A549 treated with Mapracorat at 1 μM for 4 hours (cell line): ENCODE measurements at places on chromosomes 6 and 20. TPM values are rescaled to one million over a fixed set of nuclear protein-coding genes. Genes with fewer than 3 reads are reported as not detected.

Gene LPA
- total RNA-seq, result 0.02 to 0.17 TPM (median 0.06 TPM) in 4 of 5 replicates, not detected in the other

Gene GRIK2
- 0.35 to 0.44 TPM (median 0.40 TPM) in 5 replicates for total RNA-seq

Gene POU5F1
- 7.2 to 14.5 TPM (median 10.3 TPM) in 5 replicates for total RNA-seq

Gene BAG2
- total RNA-seq, result 6.9 to 7.7 TPM (median 7.5 TPM) in 5 replicates

Gene WASF1
- 10.0 to 11.0 TPM (median 10.5 TPM) in 5 replicates for total RNA-seq

Gene MBOAT1
- total RNA-seq, result 2.2 to 2.7 TPM (median 2.4 TPM) in 5 replicates

Gene HRH3
- total RNA-seq, result not detected in 5 replicates

Gene PDYN
- 0.09 TPM in 1 of 5 replicates, not detected in the others for total RNA-seq

Gene SRC
- total RNA-seq, result 108 to 144 TPM (median 137 TPM) in 5 replicates

Gene SLC22A7
- total RNA-seq, result not detected in 5 replicates

Gene PHF1
- total RNA-seq, result 13.8 to 18.4 TPM (median 14.6 TPM) in 5 replicates

Gene JAG1
- total RNA-seq, result 33.7 to 40.1 TPM (median 37.9 TPM) in 5 replicates

Gene IL20RA
- not detected in 5 replicates for total RNA-seq

Gene PTPRT
- total RNA-seq, result not detected in 5 replicates

Gene GGTLC1
- not detected in 5 replicates for total RNA-seq

Gene SNPH
- 3.1 to 4.9 TPM (median 4.0 TPM) in 5 replicates for total RNA-seq

Gene HLA-DQB2
- total RNA-seq, result not detected in 5 replicates

Gene NECAB3
- total RNA-seq, result 8.1 to 14.0 TPM (median 12.2 TPM) in 5 replicates

Gene GSTA4
- 8.6 to 10.1 TPM (median 8.7 TPM) in 5 replicates for total RNA-seq

Gene WFDC10B
- total RNA-seq, result not detected in 5 replicates

Gene CTAGE9
- not detected in 5 replicates for total RNA-seq

Gene BPIFB4
- not detected in 5 replicates for total RNA-seq

Gene RHAG
- not detected in 5 replicates for total RNA-seq

Gene SRSF3
- total RNA-seq, result 483 to 688 TPM (median 515 TPM) in 5 replicates

Gene HS3ST5
- total RNA-seq, result not detected in 5 replicates

Gene C20orf96
- 11.0 to 12.2 TPM (median 11.9 TPM) in 5 replicates for total RNA-seq

Gene TOX2
- total RNA-seq, result 10.7 to 14.4 TPM (median 12.8 TPM) in 5 replicates

Gene PPP1R11
- total RNA-seq, result 40.1 to 41.9 TPM (median 41.3 TPM) in 5 replicates

Gene OSER1
- 52.2 to 56.2 TPM (median 53.3 TPM) in 5 replicates for total RNA-seq

Gene LTA
- total RNA-seq, result 0.10 to 0.16 TPM (median 0.12 TPM) in 3 of 5 replicates, not detected in the others

Gene CHMP4B
- total RNA-seq, result 151 to 167 TPM (median 165 TPM) in 5 replicates

Gene VPS16
- total RNA-seq, result 24.5 to 36.5 TPM (median 33.8 TPM) in 5 replicates

Gene TSPO2
- not detected in 5 replicates for total RNA-seq

Gene NFS1
- total RNA-seq, result 29.9 to 42.8 TPM (median 37.1 TPM) in 5 replicates

Gene SNX21
- 7.8 to 11.6 TPM (median 10.7 TPM) in 5 replicates for total RNA-seq

Gene TRAPPC3L
- not detected in 5 replicates for total RNA-seq

Gene IMPG1
- total RNA-seq, result not detected in 5 replicates

Gene UTRN
- 6.5 to 10.8 TPM (median 6.9 TPM) in 5 replicates for total RNA-seq

Gene FYN
- total RNA-seq, result 4.0 to 5.2 TPM (median 4.6 TPM) in 5 replicates

Gene WFDC8
- total RNA-seq, result not detected in 5 replicates

Gene HLA-DQB1
- total RNA-seq, result not detected in 5 replicates

Gene NMBR
- not detected in 5 replicates for total RNA-seq

Gene CENPQ
- 6.1 to 8.2 TPM (median 7.2 TPM) in 5 replicates for total RNA-seq

Gene QRSL1
- 6.4 to 8.0 TPM (median 7.7 TPM) in 5 replicates for total RNA-seq

Gene HSPA12B
- total RNA-seq, result 0.25 to 0.74 TPM (median 0.53 TPM) in 5 replicates

Gene NKAIN2
- not detected in 5 replicates for total RNA-seq

Gene ROS1
- 0.13 to 0.34 TPM (median 0.20 TPM) in 5 replicates for total RNA-seq

Gene TUBB1
- not detected in 5 replicates for total RNA-seq

Gene PNLDC1
- total RNA-seq, result 0.10 TPM in 1 of 5 replicates, not detected in the others

Gene HLA-G
- not detected in 5 replicates for total RNA-seq

Gene SYCP2
- 0.12 to 0.62 TPM (median 0.36 TPM) in 5 replicates for total RNA-seq

Gene RNF5
- total RNA-seq, result 35.4 to 47.6 TPM (median 45.6 TPM) in 5 replicates

Gene ZFP64
- 18.5 to 19.6 TPM (median 18.9 TPM) in 5 replicates for total RNA-seq

Gene NUDT3
- total RNA-seq, result 5.9 to 8.3 TPM (median 6.0 TPM) in 5 replicates

Gene TMC2
- not detected in 5 replicates for total RNA-seq

Gene SAMD3
- total RNA-seq, result not detected in 5 replicates
